ENCODE measurements at places on chromosomes 11 and 22.

DNA sequence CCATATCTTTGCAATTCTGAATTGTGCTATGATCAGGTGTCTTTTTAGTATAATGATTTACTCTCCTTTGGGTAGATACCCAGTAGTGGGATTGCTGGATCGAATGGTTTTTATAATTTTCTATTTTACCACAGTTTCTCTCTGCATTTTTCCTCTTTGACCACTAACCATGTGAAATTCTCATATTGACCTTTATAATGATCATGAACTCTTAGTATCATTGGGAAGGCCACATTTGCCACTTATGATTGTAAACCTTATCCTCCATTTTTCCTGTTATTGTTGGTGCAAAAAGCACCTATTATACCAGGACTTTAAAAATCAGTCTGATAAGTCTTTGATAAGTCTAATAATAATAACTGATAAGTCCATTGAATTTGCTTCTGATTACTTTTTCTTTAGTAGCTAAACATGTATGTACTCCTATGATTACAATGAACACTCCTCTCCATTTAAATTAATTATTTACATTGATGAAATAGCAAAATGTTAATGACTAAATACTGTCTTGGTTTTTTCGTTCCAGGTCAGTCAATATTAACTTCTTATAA, 9.6 kb downstream of the NEAT1 start:
- DNase-seq: no peak

DNA sequence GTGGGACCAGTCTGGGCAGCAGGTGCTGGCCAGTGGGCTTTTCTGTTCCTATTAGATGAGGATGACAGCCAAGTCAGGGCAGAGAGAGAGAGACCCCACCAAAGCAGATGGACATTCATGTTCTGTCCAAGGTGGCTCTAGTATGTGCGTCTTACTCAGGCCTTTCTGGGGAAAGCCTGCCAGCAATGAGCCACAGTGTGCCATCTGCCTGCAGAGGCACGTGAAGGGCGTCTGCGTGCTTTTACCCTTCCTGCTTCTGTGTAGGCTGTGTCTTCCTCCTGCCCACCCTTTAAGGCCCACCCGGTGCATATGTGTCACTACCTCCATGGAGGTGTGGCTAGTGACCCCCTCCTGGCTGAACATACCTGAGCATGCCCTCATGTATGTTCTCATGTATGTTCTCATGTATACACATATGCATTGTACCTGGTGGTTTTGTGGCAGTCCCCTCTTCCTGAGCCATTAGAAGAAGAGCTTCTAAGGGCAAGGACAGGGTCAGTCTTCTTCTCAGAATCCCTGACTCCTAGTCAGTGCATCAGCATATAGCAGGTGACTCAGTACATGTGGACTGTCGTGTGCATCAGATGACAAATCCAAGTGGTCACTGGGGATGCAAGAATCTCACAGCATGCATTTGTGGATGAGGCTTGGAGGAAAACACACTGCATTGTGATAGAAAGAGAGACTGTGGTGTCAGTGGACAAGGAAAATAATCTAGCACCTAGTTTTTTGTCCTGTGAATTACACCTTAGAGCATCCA, 90.4 kb upstream of the YWHAH start:
- no peak for DNase-seq

DNA sequence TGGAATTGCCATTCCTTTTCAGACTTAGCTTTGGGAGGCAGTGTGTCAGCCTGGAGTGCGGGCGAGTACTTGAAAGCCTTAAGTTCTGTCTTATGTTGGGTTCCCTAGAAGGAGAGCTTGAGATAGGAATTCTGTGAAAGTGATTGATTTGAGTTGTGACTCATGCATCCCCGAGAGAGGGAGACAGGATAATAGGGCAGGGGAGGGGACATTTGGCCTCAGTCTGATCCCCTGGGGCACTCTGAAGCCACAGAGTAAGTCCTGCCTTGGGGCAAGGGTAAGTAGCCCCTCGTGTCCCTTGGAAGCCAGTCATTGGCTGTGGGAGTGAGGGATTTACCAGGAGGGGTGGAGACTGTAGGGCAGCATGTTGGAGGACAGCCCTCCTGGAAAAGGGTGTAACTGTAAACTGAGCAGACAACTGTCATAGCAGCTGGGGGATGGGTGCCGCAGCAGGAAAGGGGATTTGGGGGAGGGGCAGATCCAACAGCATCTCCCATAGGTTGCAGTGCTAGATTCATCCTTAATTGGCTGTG, 44.0 kb downstream of the KIAA1671 start:
- no peak for DNase-seq

GRCh38 chr22:46750863-46751443, 11.5 kb upstream of the TBC1D22A start:
- DNase-seq: no peak

DNA sequence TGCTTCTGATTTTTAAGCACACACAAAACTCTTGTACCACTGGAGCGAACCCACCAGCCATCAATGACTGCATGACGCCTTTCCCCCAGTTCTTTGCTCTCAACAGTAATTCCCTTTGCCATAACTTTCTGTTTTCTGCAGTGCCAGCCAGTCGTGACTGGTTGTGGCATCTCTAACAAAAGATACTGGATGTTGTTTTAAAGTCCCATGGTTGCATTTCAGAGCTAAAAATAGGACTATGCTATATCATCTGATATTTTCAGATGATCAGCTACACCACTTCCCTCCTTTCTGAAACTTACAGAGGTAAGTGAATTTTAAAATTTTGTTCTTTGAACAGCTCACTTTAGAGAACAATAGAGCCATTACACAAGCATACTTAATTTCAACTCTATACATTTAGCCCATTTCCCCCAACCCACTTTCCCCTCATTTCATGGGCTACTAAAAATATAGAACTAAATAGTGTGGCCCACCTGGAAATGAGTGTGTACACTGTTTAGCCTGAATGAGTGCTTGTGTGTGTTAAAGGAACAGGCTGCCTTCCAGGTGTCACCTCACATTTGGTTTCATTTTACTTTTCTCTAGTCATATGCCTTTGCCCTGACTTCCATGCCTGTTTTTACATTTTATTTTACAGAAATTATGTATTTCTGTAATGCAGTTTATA, 136.9 kb upstream of the ZC3H12C start:
- DNase-seq: no peak

DNA sequence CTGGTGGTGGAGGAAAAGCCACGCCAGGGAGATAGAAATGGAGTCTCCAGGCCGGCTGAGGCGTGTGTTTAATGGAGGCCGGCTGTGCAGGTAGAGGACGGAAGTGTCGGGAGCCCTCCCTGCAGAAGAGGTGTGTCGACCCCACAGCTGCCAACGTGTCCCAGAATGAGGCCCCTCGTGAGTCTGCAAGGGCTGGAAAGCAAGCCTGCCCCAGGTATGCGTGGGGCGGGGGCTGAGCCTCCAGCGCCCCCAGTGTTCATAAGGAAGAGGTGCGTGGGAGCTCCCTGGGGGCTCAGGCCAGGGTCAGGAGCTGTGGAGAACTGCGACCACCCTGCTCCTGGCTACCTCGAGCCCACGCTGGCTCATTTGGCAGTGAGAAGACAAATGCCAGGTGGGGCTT, 38.0 kb upstream of the JAM3 start:
- no peak for DNase-seq

DNA sequence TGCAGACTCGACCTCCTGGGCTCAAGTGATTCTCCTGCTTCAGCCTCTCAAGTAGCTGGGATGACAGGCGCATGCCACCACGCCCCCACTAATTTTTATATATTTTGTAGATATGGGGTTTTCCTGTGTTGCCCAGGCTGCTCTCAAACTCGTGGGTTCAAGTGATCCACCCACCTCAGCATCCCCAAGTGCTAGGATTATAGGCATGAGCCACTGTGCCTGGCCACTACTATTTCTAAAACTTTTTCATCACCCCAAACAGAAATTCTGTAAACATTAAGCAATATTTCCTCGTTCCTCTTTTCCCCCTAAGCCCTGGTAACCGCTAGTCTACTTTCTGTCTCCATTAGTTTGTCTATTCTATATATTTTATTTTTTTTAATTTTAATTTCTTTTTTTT, 9.0 kb upstream of the ATG16L2 start:
- no peak for DNase-seq

DNA sequence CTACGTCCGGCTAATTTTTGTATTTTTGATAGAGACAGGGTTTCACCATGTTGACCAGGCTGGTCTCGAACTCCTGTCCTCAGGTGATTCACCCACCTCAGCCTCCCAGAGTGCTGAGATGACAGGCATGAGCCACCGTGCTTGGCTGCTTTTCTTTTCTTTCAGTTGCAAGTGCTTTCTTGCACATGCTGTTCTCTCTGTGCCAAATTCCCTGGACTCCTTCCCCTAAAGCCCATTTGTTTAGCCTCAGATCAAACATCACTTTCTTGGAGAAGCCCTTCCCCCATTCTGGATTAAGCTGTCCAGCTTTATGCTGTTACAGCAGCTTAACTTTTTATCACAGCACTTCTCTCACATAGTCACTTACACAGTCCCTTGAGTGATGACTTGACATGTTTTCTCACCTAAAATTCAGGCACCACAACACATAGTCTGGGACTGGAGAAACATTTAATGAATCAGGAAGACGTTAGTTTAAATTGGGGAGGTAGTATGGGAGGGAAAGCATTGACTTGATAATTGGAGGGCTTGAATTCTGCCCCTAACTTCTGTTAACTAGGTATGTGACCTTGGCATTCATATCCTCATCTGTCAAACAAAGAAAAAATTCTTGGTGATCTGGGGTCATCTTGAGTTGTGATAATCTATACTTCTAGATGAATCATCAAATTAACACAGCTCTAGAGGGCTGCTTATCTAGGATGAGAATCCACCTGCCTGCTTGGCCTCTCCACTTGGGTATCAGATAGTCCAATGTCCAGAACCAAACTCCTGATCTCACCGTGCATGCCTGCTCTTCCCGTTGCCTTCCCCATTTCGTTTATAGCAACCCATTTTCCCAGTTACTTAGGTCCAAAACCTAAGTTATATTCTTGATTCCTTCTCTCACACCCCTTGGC, 18.4 kb downstream of the ACO2 start:
- no peak for DNase-seq

DNA sequence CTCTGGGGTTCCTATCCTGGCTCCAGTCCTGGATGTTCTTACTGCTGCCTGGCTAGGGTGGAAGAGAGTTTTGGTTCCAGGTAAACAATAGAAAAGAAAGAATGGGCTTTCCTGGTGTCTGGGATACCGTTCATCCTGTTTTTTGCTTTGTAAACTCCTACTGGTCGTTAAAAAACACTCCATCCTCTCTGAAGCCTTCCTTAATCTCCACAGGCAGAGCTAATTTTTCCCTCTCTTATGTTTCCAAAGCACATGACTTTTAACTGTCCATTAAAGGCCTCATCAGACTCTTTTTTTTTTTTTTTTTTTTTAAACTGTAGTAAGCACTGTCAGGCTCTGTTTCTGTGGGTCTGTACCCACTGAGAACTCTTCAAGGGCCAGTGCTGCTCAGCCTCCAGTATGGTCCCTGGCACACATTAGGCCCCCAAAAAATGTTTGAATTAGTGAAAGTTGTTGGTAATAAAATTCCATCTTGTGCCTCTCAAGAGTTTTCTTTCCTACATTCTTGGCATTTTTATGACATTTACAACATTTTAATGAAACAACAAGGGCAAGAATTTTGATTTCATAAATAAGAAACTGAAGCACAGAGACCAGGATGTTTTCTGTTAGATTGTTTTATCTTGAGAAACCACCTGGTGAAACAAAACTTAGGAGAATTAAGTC, 104.2 kb downstream of the TEAD1 start:
- no peak for DNase-seq

DNA sequence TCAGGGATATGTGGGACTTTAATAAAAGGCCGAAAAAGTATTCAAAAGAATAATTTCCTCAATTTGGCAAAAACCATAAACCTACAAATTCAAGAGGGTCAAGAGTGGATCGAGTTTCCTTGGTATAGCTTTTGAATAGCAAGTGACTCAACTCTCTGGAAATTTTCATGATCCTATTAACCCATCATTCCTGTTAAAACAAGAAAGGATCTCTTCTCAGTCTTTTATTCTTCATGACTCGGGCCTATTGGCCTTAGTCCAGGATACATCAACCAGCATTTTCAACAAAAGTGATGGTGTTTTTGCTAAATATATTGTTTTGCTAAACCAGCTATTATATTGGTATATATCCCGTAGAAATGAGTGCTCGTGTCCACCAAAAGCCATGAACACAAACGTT, 110.3 kb downstream of the ATXN10 start:
- no peak for DNase-seq

Data from stimulated activated CD8-positive, alpha-beta memory T cell treated with anti-CD3 and anti-CD28 coated beads, Interleukin-4, amount 100 ng/mL, for 4 hours (primary cell).